ENCODE measurements at places on chromosomes 2 and 18.

DNA sequence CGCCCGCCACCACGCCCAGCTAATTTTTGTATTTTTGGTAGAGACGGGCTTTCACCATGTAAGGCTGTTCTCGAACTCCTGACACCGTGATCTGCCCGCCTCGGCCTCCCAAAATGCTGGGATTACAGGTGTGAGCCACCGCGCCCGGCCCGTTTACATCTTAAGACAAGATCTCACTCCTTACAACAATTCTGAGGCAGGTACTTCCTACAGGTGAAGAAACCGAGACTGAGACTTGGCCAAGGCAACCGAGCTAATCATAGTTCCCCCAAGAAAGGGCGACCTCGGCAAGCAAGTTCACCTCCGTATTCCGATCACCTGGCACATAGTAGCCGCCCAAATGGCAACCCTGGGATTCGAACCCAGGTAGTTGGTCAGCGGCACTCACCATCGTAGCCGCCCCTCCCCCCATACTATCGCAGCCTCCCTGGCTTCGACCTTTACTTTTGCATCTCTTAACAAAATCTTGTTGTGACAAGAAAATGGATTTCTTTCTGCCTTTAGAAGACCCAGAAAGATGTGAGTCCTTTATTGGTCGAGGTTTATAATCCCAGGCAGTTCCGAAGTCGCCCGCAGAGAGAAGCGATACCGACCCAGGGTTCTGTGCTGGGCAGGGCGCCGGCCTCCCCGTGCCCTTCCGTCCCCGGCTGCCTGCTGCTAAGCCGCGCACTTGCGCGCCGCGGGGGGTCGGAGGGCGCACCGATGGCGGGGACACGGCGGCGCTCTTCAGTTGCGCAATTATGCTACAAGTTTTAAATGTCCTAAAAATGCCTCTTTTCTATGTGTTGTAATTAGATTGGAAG, 1.1 kb upstream of the FZD5 start:
- no peak for DNase-seq

- no peak for DNase-seq
Measured at GRCh38 chr2:165645930-165646831, 147.9 kb downstream of the GALNT3 start.

DNA sequence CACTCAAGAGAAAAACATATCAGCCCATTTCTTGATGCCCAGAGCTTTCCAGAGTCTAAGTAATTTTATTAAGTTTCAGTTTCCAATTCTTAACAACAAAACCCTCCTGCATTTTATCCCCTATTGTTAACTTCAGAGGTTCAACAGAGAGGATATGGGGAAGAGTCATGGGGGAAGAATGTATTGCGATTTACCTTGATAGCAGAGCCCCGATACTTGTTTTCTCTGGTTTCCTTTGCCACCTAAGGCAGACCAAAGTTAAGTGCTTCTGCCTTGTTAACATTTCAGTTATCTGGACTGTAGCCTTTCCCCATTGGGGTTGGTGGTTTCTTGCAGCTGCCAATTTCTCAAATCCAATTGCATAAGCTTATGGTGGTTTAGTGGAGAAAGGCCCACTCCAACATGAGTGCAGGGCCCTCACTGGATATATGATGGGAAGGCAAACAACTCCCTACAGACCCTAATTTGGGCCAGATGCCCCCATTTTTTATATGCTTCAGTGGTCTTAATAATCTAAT, 82.0 kb upstream of the ITGB6 start:
- DNase-seq, result no peak

GRCh38 chr2:232687382-232688160, 9.6 kb upstream of the GIGYF2 start:
- DNase-seq, result no peak

- peak; percentile 27 for DNase-seq
Measured at GRCh38 chr2:160427629-160428404, 65.8 kb downstream of the RBMS1 start.

DNA sequence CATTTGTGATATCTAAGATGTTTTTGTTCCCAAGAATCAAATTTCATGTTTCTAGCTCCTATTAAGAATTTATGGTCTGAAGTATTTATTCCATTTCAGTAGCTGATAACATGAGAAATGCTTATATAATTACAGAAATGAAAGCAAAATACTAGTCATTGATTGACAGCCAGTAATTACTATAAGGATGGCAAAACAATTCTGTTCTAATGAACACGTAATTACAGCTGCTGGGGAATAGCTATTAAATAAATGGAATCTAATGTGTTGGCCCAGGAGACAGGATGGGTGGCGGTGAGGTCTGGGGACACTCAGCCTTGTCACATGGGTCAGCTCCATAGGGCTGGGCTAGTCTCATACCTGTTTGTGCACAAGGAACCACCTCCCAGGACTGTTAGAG, 263.5 kb downstream of the FHOD3 start:
- no peak for DNase-seq

DNA sequence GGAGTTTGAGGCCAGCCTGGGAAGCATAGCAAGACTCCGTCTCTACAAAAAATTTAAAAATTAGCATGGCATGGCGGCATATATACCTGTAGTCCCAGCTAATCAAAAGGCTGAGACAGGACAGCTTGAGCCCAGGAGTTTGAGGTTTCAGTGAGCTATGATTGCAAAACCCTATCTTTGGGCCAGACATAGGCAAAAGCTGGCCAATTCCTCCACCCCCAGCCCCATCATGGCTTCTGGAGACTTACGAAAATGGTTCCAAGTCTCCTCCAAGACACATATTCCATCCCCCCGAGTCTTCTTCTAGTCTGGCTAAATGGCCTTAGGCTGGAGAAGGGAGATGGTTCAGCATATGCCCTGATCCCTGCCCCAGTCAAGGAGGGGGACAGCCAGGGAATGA, 172.8 kb upstream of the HAAO start:
- no peak for DNase-seq

- no peak for DNase-seq
Measured at GRCh38 chr2:22952656-22953225, 432.2 kb upstream of the KLHL29 start.

- no peak for DNase-seq
Measured at GRCh38 chr2:67446491-67446911, 49.4 kb downstream of the ETAA1 start.

DNA sequence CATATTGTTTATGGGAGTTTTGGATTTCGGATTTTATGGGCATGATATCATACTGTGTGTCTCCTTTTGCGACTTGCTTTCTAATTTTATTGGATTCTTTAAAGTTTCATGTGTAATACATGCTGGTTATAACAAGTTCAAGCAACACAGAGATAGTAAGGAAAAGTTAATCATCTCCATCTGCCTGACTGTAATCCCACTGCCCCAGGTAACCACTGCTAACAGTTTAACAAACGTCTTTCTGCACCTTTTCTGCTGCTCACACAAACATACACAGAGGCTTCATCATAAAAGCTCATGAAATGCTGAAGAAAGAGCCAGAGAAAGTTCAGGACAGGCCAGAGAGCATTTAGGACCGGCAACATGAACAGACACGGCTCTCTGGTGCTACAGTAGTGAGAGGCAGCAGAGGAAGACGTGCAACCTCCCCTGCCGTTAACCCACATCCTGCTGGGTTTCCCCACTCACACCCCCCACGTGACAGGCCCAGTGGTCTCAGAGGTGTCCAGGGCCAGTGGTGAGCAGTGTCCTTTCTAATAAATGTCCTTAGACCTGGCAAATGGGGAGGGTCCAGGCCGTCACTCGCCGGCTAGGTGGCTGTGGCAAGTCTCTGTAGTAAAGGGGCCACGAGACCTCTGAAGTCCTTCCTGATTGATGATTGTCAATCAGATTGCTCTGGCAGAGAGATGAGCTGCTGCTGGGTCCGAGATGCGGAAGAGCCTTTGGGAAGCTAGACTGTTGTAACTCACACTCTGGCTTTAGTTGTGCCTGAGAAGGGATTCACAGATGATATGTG, 43.0 kb upstream of the SLC1A4 start:
- peak; percentile 33 for DNase-seq

DNA sequence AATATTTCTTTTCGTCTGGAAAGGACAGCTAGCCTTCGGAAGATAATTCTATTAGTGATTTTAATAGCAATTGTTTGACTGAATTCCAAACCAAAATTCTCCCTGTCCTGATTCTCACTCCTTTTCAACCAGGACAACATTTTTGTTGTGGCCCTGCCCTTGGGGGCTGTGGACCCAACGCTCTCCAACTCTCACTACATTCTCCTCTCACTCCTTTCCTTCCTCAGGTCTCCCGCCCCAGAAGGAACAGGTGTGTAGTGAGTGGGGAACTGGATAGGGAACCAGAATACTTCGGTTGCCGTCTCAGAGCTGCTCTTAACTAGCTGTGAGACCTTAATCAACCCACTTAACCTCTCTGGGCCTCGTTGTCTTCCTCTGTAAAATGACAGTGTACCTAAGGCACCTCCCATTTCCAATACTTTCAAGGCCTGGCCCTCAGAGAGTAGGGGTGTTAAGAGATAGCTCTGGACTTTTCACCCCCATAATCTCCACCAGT, 638 bp upstream of the ADD2 start:
- no peak for DNase-seq

DNA sequence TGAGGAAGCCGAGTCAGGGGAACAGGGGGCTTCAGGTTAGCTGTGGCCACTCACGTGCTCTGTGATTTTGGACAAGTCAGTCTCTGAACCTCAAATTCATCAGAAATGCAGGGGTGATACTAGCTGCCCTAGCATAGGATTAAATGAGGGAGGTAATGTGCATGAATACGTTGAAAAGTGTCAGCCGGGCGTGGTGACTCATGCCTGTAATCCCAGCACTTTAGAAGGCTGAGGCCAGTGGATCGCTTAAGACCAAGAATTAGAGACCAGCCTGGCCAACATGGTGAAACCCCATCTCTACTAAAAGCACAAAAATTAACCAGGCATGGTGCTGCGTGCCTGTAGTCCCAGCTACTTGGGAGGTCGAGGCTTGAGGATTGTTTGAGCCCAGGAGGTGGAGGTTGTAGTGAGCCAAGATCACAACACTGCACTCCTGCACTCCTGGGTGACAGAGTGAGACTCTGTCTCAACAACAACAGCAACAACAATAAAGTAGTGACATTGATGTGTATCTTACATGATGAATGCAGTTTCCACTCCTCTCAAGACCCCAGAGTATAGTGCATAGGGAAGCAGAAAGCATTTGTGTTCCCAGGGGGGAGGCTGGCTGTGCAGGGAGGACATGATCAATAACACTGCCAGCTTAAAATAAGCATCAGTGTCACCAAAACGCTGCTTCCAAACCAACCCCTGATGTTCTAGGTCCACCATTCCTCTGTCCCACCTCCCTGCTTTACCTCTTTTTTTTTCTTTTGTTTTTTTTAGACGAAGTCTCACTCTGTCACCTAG, 68.8 kb downstream of the HNRNPLL start:
- DNase-seq, result no peak

GRCh38 chr2:10868465-10869314, 43.0 kb upstream of the KCNF1 start:
- DNase-seq, result no peak

GRCh38 chr18:1505856-1506255, 601.2 kb downstream of the ADCYAP1 start:
- no peak for DNase-seq

GRCh38 chr18:64027931-64028695, 58.2 kb downstream of the SERPINB8 start:
- no peak for DNase-seq

GRCh38 chr2:60551240-60552077, 2.0 kb downstream of the BCL11A start:
- no peak for DNase-seq

DNA sequence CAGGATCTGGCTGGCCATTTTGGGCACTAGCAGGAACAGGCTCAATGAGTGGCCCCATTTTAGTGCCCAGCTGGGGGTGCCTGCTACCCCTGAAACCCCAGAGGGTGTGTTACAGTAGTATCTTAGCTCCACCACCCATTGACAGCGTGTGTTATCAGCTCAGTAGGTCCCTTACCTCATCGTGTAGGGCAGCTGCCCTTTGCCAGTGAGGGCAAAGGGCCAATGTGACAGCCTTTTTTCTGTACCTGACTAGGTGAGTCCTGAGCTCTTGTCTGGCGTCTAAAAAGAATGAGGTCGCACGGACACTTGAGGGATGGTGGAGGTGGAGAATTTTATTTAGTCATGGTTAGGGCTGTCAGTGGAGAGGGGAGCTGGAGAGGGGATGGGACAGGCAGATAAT, 462.2 kb downstream of the PIK3C3 start:
- DNase-seq, result no peak

DNA sequence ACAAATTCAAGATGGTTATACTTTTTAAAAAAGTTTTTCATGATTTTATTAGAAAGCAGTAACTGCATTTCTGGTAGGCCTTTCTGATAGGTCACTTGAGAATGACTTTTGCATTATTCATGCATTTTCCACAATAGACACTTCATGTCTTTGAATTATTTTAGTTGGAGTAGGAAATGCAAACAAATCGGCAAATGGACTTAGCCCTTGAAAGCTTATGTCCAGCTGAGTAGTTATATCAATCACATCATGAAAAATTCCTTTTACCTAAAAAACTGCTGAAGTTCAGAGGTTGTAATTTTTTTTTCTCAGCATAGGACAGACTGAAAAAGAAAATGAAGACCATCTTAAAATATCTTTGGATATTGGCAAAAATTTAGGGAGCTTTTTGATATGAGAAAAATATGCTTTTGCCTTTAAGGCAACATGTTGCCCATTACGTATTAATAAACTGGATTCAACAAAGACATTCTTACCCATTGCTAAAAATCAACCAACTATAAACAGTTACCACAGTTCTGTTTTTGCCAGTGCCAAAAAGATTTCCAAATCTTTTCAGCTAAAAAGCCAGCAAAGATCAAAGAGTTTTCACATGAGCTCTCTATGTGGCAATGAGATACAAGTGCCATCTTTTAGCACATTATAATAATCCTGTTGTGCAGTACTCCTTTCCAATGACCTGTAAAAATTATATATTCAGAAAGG, 45.5 kb upstream of the FRZB start:
- no peak for DNase-seq

- DNase-seq, result no peak
Measured at GRCh38 chr2:215354771-215355695, 43.2 kb downstream of the ATIC start.

GRCh38 chr2:126801473-126801872, 97.2 kb upstream of the TEX51 start:
- no peak for DNase-seq

DNA sequence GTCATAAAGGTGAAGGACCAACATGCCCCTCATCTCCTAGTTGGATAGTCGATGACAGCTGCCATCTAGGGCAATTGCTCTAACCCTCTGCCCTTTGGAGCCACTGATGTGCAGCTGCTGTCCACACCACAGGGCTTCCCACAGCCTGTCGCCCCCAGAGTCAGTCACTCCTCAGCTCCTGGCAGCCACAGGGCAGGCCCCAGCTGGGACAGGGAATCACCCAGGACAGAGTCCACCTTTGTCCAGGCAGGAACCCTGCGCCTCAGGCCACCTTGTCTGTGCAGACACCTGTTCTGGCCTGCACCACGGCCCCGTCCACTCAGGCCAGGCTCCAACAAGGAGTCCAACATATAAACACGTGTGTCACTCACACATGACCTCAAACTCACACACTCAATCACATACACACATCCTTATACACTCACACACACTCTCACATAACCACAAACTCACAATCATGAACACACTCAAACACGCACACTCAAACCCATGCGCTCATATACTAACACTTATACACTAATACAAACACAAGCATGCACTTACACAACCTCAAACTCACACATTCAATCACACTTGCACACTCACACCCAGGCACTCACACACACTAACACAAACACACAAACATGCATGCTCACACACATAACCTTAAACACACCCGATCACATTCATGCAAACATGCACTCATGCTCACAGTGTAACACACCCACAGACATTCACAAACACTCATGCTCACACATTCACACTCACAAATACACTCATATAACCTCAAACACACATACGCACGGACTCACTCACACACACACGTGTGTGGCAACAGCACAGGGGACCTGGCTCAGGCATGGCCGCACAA, 29.7 kb downstream of the HDAC4 start:
- no peak for DNase-seq

Measured in stimulated activated CD8-positive, alpha-beta memory T cell treated with anti-CD3 and anti-CD28 coated beads, Interleukin-4, amount 100 ng/mL, for 1 hour (primary cell).